ENCODE measurements at places on chromosomes 2 and 18. TPM values are rescaled to one million over a fixed set of nuclear protein-coding genes. Genes with fewer than 3 reads are reported as not detected.

ATP8B1 gene
- total RNA-seq: 9.9 TPM

KCNE4 gene
- total RNA-seq: 1.2 TPM

PLEKHH2 gene
- 0.92 TPM for total RNA-seq

NT5DC4 gene
- not detected for total RNA-seq

CYP27A1 gene
- total RNA-seq: 0.34 TPM

CXCR1 gene
- not detected for total RNA-seq

AGXT gene
- not detected for total RNA-seq

LYPD1 gene
- 18.2 TPM for total RNA-seq

COL6A3 gene
- total RNA-seq: 0.09 TPM

OR6B3 gene
- total RNA-seq: not detected

ALK gene
- total RNA-seq: not detected

VWA3B gene
- not detected for total RNA-seq

CCDC150 gene
- 4.5 TPM for total RNA-seq

COLEC11 gene
- 0.62 TPM for total RNA-seq

IGFBP5 gene
- 0.19 TPM for total RNA-seq

CCDC74B gene
- total RNA-seq: 6.1 TPM

ACMSD gene
- total RNA-seq: not detected

TACR1 gene
- total RNA-seq: 0.39 TPM

CDCA7 gene
- total RNA-seq: 47.0 TPM

ACKR3 gene
- total RNA-seq: 36.4 TPM

CDK15 gene
- not detected for total RNA-seq

CAPN14 gene
- total RNA-seq: 0.05 TPM

CD207 gene
- total RNA-seq: not detected

TAF4B gene
- total RNA-seq: 5.3 TPM

SAG gene
- total RNA-seq: not detected

REEP1 gene
- 0.57 TPM for total RNA-seq

TLX2 gene
- total RNA-seq: 0.30 TPM

SERPINB7 gene
- total RNA-seq: 2.9 TPM

DSG2 gene
- 68.1 TPM for total RNA-seq

SLC4A3 gene
- total RNA-seq: 2.9 TPM

AMMECR1L gene
- 20.7 TPM for total RNA-seq

FAM237A gene
- not detected for total RNA-seq

ACADL gene
- not detected for total RNA-seq

CYTIP gene
- total RNA-seq: not detected

GCG gene
- not detected for total RNA-seq

AQP12A gene
- total RNA-seq: not detected

CABLES1 gene
- 12.9 TPM for total RNA-seq

RGPD3 gene
- total RNA-seq: 0.13 TPM

GKN1 gene
- total RNA-seq: 0.72 TPM

CNDP1 gene
- not detected for total RNA-seq

CLEC4F gene
- not detected for total RNA-seq

MCEE gene
- 12.2 TPM for total RNA-seq

HTRA2 gene
- 41.0 TPM for total RNA-seq

C1GALT1C1L gene
- total RNA-seq: 2.2 TPM

MC4R gene
- total RNA-seq: not detected

UNC80 gene
- total RNA-seq: not detected

MOCOS gene
- total RNA-seq: 3.8 TPM

FAM110C gene
- 0.14 TPM for total RNA-seq

SNTG2 gene
- total RNA-seq: not detected

ZC3H15 gene
- total RNA-seq: 93.7 TPM

SLC11A1 gene
- total RNA-seq: 0.28 TPM

AGAP1 gene
- total RNA-seq: 26.8 TPM

Data from A549 treated with DMSO at 1 μM for 4 hours (cell line).